ENCODE measurements at places on chromosomes 3 and 15. TPM values are rescaled to one million over a fixed set of nuclear protein-coding genes. Genes with fewer than 3 reads are reported as not detected.
A peak's percentile ranks its signal among the peaks of the same experiment; 100 is the strongest.

The TP63 gene
- not detected for total RNA-seq

The DNAH12 gene
- total RNA-seq, result not detected

The FSTL1 gene
- 117 TPM for total RNA-seq

The KCNAB1 gene
- 12.6 TPM for total RNA-seq

The PCBP4 gene
- total RNA-seq, result 80.7 TPM

The PP2D1 gene
- not detected for total RNA-seq

The MAGEL2 gene
- total RNA-seq, result not detected

The B3GALNT1 gene
- total RNA-seq, result not detected

GRCh38 chr15:79989682-79990081, 18.7 kb upstream of the BCL2A1 start:
- no peak for DNase-seq

- DNase-seq, result no peak
These were observed 10.9 kb upstream of the CCR3 start for GRCh38 chr3:46231323-46231722.

DNA sequence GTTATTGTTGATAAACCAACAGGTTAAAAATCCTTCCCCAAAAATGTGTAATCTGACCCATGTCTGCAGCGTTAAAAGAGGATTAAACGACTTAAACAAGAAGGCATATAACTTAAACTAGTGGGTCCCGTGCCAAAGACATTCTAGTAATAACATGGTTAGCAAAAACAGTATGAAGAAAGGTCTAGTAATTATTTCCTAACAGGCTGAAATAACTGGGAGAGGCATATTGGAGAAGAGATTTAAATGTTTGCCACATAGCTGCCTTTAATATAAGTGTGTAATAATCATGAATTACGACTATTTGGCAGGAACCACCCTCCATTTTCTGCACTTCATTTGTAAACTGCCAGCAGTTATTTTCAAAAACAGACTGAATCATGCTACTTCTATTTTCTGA, 67.7 kb upstream of the CSPG5 start:
- no peak for DNase-seq

- DNase-seq, result no peak
These were observed 316.8 kb downstream of the VPS13C start for GRCh38 chr15:61743345-61743909.

GRCh38 chr15:83734487-83734886, 80.6 kb downstream of the ADAMTSL3 start:
- DNase-seq, result peak; percentile 6

DNA sequence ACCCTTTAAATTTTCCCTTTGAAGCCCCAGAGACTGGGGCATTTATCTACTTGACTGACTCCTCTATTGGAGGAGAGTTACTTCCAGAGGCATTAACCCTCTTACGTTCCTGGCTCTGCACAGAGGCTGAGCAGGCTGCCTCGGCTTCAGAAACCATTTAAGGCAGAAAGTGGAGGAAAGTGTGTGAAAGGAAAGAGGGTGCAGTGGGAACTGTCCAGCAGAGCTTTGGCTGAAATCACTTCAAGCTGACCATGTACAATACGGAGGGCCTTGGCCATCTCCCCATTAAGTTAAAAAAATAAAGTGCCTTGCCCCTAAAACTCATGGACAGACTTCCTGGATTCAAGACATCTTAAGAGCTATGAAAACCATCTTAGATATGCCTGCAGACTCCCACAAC, 238.7 kb downstream of the SV2B start:
- DNase-seq, result no peak

DNA sequence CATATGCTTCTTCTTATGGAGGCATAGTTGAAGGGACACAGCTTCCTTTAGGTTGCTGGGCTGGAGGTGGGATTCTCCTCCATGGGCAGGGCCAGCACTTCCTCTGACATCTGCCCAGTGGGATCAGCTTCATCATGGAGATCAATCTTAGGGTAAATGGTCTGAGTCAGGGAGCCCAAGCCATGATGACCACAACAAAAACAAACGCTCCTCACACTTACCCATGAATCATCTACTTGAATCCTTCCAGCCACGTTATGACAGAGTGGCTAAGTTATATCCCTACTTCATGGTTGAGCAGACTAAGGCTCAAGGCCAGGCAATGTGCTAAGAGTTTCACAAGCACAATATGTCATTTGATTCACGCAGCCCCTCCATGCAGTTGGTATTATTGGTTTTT, 87.2 kb upstream of the NMNAT3 start:
- no peak for DNase-seq

DNA sequence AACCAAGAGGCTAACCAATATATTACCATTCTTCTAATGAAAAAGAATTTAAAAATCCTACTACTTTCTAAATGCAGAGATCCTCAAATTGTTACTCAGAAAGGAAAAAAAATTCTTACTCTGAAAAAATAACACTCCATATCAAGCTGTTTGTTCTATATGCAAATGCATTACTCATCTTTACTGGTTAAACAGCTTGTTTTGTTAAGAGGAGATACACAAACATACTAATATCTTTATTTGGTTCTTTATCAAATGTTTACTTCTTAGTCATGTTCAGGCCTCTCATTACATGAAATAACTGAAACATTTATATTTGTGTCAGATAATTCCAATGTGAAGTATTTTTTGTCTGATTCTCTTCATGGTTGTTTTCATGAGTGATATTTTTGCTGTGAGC, 146.8 kb downstream of the PCCB start:
- no peak for DNase-seq

GRCh38 chr3:172634948-172635347, 75.9 kb downstream of the NCEH1 start:
- peak; percentile 68 for DNase-seq

- no peak for DNase-seq
These were observed 3.7 kb upstream of the PRKAR2A start for GRCh38 chr3:48851407-48851806.

DNA sequence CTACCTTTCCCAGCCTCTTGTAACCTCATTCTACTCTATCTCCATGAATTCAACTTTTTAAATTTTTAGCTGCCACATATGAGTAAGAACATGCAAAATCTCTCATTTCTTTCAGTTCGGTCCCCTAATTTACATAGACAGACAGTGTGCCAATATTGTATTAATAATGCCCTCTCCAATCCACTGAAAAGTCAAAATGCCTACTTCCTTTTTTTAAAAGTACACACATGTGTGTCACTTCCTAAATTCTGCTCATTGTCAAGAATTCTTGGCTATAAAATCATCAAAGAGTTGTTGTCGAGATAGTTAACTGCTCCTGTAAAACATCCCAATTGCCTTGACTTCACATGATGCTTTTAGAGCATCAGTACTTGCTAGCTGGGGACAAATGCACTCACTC, 84.2 kb upstream of the IL12A start:
- DNase-seq, result no peak

GRCh38 chr3:189570916-189571315, 60.3 kb upstream of the TP63 start:
- DNase-seq, result no peak

GRCh38 chr3:11385326-11385725, 113.1 kb downstream of the ATG7 start:
- no peak for DNase-seq

- peak; percentile 84 for DNase-seq
These were observed 1122.0 kb downstream of the ROBO1 start for GRCh38 chr3:78645628-78646310.

- no peak for DNase-seq
These were observed 112.7 kb downstream of the SLCO3A1 start for GRCh38 chr15:91966194-91966552.
